ENCODE measurements at places on chromosomes 5 and 9.
A peak's percentile ranks its signal among the peaks of the same experiment; 100 is the strongest.

- peak; percentile 15 for DNase-seq
Measured at GRCh38 chr9:88007291-88007650, 32.9 kb upstream of the CDK20 start.

GRCh38 chr5:52817818-52818217 lies 30.1 kb downstream of the ITGA1 start:
- DNase-seq: no peak

DNA sequence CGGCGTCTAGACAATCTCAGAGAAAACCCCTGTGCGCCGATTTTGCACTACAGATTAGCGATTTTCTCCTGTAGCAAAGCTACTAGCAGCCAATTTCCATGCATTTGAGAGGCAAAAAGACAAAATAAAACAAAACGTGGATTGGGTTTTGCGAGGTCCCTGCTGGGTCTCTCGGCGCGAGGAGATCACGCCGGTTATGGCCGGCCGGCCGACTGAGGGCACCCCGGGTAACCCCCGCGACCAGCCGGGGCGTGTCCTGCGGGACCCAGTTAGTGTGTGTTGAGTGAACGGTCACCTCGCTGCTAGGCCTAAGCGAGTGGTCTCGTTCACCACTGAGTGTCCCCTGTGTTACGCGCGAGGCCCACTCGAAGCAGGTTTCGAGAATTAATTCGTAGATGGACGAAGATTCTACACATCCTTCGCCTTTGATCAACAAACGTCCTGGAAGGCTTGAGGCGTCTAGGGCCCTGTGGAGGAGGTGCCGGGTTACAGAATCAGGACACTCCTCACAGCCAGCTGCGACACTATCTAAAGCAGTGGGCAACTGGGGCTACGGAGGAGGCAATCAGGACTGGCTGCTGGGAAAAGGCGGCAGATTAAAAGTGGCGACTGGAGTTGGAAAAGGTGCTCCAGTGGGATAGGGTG lies 764 bp upstream of the VDAC1 start:
- no peak for DNase-seq

DNA sequence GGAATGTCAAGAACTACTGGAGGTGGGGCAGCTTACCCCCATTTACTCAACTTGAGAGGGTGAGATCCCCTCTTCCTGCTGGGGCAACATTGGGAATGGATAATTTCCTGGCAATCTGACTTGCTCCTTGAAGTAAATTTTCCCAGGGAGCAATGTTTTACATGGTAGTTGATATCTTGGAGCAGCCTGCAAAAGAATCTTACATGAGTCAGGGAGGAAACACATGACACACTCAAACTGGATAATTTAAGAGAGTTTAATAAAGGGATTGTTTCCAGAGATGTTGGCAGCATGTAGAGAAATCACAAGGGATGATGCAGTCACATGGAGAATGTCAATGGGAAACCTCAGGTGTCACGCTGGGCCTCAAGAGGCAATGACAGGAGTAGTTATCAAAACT lies 212.5 kb downstream of the GAS1 start:
- no peak for DNase-seq

DNA sequence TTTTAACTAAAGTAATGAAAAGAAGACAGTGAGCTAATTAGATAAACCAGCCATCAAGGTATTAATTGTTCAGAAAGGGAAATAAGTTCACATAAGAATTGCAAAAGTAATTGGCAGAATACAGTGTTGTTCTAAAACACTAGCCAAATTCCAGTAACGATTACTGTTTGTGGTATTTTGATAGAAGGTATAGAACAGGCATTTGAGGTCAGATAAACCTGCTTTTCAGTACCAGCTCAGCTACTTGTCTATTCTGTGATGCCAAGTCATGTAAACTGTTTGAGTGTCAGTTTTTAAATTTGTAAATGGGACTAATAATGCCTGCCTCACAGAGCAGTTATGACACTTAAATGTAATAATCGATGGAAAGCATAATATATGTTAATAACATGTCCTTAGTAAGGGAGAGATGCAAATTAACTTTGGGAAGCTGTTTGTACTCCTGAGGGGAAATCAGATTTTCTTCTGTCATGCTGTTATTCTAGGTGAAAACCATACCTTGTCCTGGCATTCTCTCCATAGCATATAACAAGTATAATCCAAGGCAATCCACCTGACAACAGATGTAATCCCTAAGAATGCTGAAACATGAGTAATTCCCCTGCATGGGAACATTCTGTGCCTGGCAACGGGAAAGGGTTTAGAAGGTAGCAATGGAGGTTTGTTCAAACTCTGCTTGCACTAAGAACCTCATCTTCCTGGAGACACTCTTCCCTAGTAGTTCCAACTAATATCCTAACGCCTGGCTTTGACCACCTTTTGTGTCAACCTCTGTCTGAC lies 509.5 kb upstream of the PAPPA start:
- DNase-seq: no peak

DNA sequence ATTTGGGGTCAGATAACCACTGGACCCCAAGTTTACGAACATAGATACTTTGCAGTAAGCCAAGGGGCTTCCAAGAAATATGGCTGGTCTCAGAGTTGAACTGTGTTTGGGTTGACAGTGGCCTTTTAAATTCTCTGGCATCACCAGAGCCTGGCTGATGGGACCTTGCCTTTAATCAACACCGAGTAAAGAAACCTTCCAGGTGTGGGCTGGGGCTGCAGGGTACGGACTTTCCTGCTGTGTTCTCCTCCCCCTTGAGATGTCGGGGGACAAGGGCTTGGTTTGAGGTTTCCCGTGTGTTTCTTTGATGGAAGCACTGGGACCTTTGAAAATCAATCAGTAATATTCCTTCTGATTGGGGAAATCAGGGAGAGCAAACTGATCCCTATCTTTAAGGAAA lies 140.1 kb downstream of the MTX3 start:
- DNase-seq: no peak

- DNase-seq: no peak
Measured at GRCh38 chr9:114459464-114459863, 45.8 kb downstream of the WHRN start.

- no peak for DNase-seq
Measured at GRCh38 chr9:131666029-131666428, 73.8 kb downstream of the RAPGEF1 start.

- DNase-seq: no peak
Measured at GRCh38 chr9:18980189-18980588, 52.8 kb downstream of the SAXO1 start.

All from HL-60 (cell line).